ENCODE measurements at places on chromosomes 2 and 18.
A peak's percentile ranks its signal among the peaks of the same experiment; 100 is the strongest.

DNA sequence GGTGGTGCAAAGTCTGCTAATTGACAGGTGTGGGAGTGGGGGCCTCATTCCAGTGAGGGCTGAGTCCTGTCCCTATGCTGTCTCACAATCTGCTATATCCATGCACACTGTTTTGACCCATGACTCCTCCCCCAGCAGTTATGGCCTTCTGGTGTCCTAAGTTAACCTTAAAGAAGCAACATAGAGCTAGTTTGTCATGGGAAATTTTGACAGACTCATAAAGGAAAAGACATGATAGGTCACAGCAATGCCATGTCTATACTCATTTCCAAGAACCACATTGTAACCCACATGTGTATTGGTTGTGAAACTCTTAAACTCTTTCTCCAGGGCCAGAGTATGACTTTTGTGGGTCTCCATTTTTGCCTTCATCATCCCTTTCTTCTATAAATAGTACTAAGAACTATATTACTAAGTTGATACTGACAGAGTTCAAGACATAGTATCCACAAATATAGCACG, 78.2 kb upstream of the SLC1A4 start:
- DNase-seq = no peak

GRCh38 chr2:107383691-107384090, 443.0 kb upstream of the RGPD4 start:
- no peak for DNase-seq

GRCh38 chr2:12704378-12704777, 12.4 kb upstream of the TRIB2 start:
- DNase-seq = no peak

- peak; percentile 55 for DNase-seq
These were observed 13.6 kb upstream of the ANKRD53 start for GRCh38 chr2:70964596-70965386.

- DNase-seq = no peak
These were observed 550.3 kb upstream of the HS6ST1 start for GRCh38 chr2:128868686-128869551.

GRCh38 chr18:68847219-68847837, 49.4 kb downstream of the CCDC102B start:
- DNase-seq = peak; percentile 56

- no peak for DNase-seq
These were observed 126.8 kb downstream of the CTIF start for GRCh38 chr18:48665654-48666053.

- no peak for DNase-seq
These were observed 5.8 kb downstream of the GPR55 start for GRCh38 chr2:230919240-230919639.

DNA sequence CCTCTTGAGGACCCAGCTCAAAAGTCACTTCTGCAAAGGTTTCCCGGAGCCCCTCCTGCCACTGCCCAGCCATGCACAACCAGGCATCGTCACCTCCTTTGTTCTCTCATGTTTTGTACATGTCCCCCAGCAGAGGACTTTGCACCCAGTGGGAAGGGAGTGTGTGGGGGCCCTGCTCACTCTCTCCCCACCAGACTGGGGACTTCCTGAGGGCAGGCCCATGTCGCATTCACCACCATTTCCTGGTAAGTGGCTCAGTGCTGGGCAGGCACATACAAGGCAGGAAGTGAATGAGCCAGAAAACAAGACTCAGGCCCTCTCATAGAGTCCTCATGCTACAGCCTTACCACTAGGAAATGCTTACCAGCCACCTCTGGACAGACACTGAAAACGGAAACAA, 18.9 kb downstream of the MRPL35 start:
- no peak for DNase-seq

DNA sequence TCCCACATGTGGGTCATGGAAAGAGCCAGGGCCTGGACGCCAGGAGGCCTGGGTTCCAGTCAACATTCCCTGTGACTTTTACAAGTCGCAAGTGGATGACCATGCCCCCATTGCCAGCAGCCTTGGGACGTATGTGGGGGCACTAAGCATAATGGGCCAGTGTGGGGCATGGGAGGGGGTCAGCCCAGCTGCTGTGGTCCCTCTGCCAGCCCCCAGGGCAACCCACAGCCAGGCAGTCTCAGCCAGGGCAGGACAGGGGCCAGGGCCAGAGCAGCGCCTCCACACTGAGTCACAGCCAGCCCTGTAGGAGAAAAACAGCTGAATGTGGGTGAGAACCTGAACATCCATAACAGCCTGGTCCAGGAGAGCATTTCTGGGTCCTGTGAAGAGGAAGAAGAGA, 173.2 kb downstream of the GFPT1 start:
- DNase-seq = peak; percentile 54

GRCh38 chr2:28716265-28716865, 35.3 kb upstream of the PPP1CB start:
- DNase-seq = peak; percentile 96

DNA sequence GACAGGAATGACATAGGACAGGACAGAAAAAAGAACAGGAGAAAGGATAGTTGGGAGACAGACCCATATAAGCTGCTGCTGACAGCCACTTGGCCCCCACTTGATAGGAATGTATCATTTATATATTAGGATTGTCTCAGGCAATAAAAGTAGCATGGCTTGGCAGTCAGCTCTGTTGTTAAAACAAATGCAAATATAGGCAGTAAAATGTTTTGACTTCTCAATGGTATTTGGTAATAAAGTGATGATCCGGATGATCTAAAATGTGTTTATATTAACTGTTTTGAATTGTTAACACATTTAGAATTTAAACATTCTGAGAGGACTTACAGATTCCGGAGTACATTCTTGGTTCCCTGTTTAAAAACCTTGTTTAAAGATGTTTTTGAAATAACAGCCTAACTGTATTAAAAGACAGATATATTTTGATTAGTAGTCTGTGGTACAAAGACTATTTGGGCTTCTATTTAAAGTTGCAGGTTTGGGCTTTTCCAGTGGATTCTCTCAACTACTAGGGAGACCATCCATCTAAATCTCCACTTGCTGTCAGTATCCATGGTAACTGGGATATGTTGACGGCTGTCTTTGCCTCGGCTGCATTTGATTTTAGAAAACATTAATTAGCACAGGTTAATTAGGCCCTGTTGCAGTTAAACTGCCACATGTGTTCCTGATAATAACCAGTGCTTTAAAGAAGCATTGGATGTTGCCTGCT, 147.6 kb downstream of the ESCO1 start:
- DNase-seq = no peak

DNA sequence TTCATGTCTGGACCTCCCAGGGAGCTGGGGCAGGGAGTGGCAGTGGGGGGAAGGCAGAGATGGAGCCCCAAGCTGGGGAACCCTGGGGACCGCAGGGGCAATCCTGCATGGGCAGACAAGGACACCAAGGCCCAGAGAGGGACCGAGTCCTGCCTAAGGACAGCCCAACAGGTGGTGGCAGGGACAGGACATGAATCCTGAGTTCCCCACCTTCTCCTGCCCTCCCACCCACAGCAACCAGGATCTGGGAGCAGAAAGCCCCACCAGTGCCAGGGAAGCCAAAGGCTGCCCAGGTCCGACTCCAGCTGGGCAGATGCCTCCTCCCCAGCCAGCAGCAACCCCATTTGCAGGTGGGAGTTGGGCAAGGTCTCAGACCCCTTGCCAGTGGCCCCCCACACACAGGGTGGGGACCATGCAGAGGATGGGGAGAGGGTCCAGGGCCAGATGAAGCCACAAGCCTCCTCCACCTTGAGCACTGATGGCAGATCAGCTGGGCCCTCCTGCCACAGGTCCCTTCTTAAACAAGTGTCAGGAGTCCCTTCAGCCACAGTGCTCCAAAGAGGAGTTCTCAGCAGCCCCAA, 6.3 kb downstream of the ADRA2B start:
- no peak for DNase-seq

DNA sequence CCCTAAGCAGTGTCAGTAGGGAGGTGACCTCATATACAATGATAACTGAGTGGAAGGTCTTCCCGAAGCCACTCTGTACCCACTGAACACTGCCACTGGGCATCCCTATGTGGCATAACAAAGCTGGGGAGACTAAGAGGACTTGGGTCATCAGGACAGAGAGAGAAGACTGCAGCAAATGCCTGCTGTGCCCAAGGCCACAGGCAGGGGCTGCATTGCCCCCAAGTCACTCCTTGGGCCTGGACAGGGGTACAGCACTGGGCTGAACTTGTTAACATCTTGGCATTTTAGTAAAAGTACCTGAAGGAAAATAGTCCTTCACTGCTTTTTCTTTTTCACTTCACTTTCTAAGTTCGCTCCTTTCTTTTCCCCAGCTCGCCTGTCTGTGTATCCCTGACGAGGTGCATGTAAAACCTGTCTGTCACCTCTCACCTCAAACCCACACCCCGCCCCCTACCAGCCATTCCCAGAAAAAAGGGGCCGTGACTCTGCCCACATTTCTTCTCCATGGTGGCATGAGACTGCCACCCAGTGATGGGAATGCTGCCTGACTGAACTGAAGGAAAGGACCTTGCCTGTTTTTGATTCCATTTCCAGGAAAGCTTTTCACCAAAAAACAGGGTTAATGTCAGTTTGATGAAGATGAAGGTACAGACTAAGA, 62.9 kb downstream of the MTHFD2 start:
- DNase-seq = peak; percentile 29

- DNase-seq = no peak
These were observed 360.3 kb downstream of the CLIP4 start for GRCh38 chr2:29475499-29475898.

GRCh38 chr2:83967854-83968253, 491.2 kb downstream of the SUCLG1 start:
- no peak for DNase-seq

GRCh38 chr2:101989740-101990460, 1.9 kb upstream of the IL1R2 start:
- no peak for DNase-seq

DNA sequence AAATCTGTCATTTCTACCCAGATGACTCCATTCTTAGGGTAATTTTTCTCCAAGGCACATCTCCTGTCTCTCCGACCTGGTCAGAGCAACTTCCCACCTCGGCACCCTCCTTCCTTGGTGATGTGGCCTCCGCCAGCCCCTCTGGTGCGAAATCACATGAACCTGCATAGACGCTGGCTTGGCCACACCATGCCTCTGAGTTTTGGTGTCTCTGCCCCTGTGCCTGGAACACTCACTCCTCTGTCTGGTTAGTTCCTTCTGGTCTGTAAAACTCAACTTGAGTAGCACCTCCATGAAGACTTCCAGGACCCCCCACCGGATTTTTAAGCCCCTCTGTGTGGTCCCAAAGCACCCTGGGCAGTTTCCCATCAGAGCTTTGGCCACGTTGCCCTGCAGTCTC, 83.2 kb upstream of the OTOS start:
- no peak for DNase-seq

- no peak for DNase-seq
These were observed 70.0 kb upstream of the KCNH7 start for GRCh38 chr2:162908567-162908966.

DNA sequence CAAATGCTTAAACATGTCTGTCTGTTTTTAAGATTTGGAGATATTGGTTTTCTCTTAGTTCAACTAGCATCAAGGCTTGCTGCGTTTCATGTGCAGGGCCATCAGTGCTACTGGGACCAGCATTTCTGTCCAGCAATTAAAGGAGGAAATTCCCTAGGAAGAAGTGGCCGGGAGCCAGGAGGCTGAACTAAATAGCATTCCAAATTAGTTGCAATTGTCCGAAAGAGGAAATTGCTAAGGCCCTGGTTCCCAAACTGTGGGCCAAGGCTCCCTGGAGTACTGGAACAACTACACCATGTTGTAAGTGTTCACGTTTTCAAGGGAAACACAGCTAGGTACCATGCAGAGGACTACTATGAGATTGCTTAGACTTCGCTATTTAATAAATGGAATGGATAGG, 257.9 kb downstream of the PTPRM start:
- peak; percentile 10 for DNase-seq

DNA sequence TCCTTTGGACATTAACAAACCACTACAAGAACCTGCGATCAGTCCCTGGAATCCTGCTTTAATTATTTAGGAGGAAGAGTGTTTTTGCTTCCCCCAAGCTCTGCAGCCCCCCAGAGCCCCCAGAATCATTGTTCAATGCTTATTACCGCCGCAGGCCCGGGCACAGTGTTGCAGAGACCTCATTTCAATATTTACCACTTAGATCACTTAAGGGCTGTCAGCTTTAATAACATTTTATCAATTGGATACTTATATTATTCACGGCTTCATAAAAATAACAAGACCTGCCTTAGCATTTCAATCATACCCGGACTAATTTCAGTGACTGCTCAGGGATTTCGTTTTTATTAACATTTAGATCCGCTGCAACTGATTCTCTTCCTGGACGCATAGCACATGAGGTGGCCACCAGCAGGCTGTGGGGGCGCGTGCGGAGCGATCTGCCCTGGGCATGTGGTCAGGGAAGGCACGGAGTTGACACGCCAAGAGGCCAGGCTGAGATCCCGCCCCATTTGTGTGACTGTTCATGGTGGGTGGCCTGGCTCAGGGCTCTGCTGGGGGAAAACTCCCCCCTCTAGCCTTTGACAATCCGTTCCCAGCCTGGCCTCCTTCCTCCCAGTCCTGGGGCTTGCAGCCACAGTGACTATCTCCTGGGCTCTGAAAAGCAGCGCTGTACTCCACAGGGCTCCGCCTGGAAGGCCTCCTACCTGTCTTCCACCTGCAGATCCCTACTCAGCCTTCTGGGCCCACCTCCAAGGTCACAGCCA, 267.6 kb downstream of the SRBD1 start:
- peak; percentile 57 for DNase-seq

DNA sequence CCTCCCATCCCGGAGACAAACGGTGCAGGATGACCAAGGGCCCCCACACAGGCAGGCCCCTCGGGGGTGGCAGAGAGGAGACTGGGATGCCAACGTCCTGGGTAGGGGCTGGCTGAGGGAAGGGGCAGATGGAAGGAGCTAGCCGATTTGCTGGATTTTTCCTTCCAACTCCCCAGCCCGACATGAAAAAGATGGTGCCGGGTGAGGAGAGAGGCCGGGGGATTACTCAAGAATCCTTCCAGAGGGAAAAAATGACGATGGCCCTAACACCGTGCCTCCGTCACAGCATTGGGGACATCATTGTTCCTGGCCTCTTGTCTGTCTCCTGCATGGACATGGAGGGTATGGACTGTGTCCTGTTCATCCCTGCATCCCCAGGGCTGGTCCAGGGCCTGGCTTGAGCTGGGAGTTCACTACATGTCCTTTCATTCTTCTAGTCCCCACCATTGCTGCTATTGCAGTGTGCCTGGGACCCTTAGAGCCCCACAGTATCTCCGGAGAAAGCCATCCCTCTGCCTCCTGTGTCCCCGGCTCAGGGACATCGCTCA, 217.7 kb downstream of the TNS1 start:
- DNase-seq = no peak

DNA sequence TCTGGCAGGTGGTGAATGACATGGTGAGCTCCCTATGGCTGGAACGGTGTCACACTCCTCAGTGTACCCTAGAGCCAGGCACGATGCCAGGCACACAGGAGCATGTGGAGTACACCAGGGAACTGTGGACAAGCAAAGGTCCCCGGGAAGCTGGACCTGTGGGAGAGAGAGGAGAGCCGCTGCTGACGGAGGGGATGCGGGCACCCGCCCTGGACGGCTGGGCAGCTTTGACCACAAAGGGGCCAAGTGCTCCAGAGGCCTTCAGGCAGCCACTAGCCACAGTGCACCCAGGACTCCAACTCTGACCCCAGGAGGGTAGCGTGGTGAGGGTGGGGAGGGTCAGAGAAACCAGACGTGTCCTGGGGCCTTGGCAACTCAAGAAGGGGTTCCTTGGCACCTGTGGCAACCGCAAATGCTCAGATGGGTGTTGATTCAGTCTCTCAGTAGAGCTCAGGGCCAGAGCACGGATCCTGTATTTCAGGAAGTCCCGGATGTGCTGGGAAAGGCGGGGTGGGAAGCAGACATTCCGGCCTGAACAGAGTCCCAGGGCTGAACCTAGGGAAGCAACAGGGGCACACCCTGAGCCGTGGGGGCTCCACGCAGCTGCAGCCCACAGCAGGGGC, 2.3 kb upstream of the MAB21L4 start:
- DNase-seq = no peak
